ENCODE measurements at places on chromosomes 4 and X.

- DNase-seq: no peak
These were observed 24.4 kb downstream of the TLR6 start for GRCh38 chr4:38832206-38832605.

GRCh38 chrX:13741695-13742094 lies 7.1 kb downstream of the OFD1 start:
- no peak for DNase-seq

DNA sequence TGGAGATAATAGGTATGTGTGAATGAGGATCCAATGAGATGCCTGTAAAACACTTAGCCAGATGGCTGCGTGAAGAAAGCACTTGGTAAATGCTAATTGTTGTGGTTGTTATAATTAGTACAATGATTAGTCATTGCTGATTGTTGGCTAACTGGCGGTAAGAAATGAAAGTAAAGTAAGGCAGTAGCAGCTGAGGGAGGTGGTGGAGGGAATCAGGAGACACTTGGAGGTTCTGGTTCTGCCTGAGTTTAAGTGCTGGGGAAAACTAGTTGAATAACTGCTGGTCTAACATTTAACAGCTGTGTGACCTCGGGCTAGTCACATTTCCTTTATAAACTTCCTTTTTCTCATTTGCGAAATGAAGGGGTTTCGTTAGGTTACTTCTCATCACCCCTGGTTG lies 30.9 kb downstream of the CD38 start:
- no peak for DNase-seq

- no peak for DNase-seq
These were observed 281.7 kb downstream of the CHM start for GRCh38 chrX:85765651-85766050.

- DNase-seq: no peak
These were observed 8.5 kb upstream of the CCSER1 start for GRCh38 chr4:90118527-90119195.

GRCh38 chr4:103008875-103009729 lies 10.4 kb downstream of the SLC9B1 start:
- DNase-seq: peak; percentile 80

- peak; percentile 65 for DNase-seq
These were observed 863 bp upstream of the XPNPEP2 start for GRCh38 chrX:129737916-129738315.

- DNase-seq: peak; percentile 16
These were observed 568 bp downstream of the FHDC1 start for GRCh38 chr4:152936446-152937335.

GRCh38 chr4:121278811-121279368 lies 101.9 kb downstream of the QRFPR start:
- DNase-seq: peak; percentile 33

DNA sequence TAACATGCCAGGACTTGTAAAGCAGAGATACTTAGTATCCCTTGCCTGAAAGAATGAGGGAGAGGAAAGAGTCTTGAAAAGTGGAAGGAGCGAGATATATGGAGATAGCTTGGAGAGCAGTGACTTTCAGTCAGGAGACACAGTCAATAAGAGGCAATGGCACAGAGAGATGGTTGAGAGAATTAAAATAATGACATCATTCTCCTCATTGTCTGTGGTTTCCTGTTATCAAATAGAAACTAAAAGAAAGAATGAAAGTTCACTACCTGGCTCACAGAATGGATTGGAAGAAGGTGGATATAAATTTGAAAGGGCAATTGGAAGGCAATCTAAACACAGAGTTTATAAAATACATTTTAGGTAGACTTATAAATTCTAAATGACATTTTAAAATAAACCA lies 760.2 kb upstream of the AADAT start:
- no peak for DNase-seq

GRCh38 chr4:36467670-36468069 lies 186.3 kb downstream of the DTHD1 start:
- no peak for DNase-seq

- no peak for DNase-seq
These were observed 87.7 kb upstream of the MAGEA4 start for GRCh38 chrX:151825007-151825406.
